ENCODE measurements at places on chromosomes 12 and 14.

GRCh38 chr14:33642080-33642479, 308.8 kb downstream of the EGLN3 start:
- DNase-seq, result no peak

DNA sequence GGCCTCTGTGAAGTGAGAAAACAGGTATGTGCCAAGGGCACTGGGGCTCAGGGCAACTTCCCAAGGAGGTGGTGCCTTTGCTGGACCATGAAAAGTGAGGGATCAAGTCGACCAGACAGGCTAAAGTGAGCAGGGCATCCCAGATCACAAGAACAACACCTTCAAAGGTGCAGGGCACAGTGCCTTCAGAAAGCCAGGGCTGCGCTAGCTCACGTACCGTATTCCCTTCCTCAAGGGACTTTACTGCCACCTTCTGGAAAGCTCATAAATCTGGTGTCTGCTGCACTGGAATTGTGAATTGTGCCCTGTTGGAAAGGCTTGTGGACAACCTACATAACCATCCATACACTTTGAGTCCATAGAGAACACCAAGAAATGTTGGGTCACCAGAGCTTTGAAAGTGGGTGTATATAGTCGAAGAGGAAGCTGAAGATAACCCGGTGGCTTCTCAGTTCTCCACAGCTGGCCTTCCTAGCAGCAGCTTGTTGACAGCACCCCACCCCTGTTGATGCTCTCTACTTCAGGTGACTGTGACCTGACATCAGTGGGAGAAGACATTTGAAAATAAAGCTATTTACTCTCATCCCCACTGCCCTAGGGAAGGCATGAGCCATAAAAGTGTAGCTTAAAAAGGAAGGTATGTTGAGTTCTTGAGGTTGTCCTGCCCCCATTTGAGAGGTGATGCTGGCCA, 24.5 kb downstream of the FIGNL2 start:
- peak; percentile 38 for DNase-seq

DNA sequence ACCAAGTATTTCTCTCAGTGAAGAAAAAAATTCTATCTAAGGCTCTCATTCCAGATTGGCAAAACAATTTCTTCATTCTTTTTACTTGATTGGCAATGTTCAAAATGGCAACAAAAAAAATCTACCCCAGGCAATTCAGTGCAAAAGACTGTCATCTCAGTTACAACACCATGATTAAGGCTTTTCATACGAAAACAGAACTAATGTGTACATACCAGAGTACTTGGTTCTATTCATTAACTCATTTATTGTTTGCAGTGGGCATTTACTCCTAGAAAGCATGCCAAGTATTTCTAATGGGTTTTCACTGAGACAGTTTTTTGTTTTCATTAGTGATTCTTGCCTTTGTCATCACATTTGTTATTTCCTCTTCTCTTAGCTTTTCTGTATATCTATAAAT, 33.0 kb downstream of the DBX2 start:
- DNase-seq, result no peak

DNA sequence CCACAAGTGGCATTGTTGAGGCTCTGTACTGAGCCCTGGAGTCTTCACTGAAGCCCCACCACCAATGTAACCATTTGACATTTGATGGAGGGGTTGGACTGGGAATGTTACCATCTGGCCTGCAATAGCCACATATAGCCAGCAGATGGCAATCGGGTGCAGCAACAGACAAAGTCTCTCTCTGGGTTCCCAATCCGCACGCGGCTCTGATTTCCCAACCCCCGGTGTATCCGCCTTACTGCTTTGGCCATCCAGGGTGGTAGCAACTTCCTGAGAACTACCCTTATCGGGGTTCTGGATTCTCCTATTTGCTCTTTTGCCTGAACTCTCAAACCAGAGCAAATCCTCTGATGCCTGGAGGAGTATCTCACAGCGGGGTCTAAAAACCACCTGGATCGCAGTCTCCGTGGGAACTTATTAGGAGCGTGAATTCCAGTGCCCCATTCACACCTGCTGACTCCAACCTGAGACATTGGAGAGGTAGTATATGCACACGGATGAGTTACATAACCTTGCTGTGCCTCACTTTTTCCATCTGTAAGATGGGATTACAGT, 14.2 kb downstream of the VRTN start:
- peak; percentile 20 for DNase-seq

DNA sequence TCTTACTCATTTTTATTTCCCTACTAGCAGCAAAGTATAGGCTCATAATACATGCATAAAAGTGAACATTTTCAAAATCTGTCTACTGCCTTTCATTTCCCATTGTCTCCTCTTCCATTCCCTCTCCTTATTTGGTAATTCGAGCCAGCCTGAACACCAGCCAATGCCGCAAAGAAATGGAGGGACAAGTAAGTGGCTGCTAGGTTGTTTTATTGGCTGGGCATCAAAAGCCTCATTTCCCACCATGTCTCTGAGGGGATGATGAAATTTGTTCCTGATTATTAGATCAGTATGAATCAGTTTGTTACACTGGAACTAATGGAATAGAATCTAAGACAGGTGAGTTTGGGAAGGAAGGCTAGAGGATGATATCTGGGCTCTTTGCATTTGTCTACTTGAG, 143.5 kb downstream of the KCNA5 start:
- no peak for DNase-seq

GRCh38 chr14:95344536-95344935, 24.8 kb upstream of the CLMN start:
- no peak for DNase-seq

GRCh38 chr12:70008944-70009343, 183.9 kb downstream of the MYRFL start:
- no peak for DNase-seq

DNA sequence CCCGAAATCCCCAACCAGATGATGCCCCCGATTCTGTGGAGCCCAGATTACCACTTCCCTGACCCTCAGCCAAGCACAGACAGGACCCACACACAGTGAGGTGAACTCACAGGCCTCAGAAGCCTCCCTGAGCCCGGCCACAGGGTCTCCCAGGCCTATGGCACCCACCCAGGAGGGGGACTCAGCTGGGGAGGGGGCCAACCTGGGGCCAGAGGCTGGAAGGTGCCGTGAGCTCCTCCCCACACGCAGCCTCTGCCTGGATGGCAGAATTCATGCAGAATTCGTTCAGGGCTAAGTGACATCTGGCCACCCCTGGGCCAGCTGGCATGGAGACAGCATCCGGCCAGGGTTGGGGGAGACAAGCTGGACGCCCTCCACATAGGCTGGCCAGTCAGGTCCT, 11.8 kb downstream of the TMEM179 start:
- DNase-seq, result no peak

- no peak for DNase-seq
Measured at GRCh38 chr14:99589031-99589441, 15.0 kb downstream of the CCDC85C start.

DNA sequence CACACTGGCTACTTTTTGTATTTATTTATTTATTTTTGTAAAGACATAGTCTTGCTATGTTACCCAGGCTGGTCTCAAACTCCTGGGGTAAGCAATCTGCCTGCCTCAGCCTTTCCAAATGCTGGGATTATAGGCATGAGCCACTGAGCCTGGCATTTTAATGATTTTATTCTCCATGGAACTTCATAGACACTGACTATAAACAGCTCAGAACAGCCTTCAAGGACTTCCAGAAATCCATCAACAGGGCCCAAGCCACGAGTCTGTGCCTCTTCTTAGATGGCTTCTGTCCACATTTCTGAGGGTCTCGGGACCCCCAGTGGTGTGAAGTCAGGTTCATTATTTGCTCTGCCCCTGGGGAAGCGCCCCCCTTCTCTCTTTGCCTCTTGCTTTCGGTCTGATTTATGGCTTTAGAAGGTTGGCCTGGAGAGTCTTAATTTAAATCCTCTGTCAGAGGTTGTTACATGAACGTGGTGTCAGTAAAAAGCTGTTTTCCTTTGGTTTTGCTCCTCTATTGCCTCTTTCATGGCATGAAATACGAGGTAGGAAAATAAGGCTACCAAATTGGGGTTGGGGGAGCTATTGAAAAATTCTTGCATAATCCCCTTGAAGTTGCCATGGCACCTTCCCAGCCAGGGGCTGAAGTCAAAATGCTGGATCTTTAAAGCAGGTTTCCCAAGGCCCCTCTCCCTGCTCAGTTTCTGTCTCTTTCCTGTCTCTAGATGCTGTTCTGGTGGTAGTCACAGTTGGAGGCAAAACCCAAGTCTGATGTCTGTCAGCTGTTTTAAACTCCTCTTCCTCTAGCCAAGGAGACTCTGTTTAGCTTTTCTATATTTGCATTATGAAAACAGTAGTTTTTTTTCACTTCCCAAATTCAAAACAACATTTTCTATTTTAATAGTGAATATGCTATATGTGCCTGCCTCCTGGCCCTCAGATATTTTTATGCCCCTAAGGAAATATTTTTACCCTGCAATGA, 129.4 kb downstream of the SMOC1 start:
- no peak for DNase-seq

GRCh38 chr12:40351976-40352375, 127.2 kb downstream of the LRRK2 start:
- DNase-seq, result no peak

GRCh38 chr14:56812364-56813141, 2.3 kb upstream of the OTX2 start:
- no peak for DNase-seq

DNA sequence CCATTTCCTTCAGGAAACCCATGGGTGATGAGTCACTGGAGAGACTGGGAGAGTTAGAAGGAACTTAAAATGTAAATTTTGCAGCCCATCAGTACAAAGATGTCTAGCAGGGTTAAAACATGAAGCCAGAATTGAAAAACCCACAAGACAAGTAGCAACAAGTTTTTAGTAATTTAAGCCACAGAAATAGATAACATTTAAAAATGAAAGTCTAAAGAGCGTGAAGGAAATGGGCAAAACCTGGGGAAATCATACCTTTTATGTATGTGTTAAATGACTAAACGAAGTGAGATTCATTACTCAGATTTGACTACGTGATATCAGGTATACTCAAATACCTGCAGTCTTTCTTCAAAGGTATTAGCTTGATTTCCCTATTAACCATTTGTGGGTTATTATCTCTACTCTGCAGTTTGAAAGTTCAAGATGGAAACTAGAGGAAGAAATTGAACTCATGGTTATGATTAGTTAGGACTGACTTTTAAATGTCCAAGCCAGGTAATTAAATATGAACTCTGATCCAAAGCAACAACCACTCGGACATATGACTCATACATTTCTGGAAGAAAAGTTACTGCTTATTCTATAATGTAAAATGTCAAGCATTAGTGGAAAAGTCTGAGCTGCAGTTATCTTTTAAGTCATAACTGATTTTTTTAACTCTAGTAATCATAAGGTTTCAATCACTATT, 84.1 kb downstream of the ITPR2 start:
- peak; percentile 44 for DNase-seq

DNA sequence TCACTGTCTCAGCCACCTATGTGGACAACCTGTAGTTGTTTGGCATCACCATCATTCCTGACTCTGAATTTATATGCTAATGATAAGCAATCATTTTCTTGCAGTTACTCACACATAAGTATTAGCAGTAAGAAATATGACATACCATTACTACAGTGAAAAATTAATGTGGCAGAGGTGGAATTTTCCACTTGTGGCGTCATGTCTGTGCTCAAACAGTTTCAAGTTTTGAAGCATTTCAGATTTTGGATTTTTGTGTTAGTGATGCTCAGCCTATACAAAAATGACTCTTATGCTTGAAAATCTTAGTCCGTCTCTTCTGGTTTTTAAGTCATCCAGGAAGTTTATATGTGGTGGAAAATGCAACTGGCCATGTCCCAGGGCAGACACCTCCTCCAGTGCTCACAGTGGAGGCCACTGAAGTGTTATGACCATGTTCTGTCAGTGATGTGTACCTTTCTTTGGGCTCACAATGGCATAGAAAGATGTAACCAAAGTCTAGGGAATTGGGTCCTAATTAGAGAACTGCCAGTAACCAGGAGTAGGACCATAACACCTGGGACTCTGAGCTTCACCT, 220.6 kb downstream of the SYT1 start:
- no peak for DNase-seq

GRCh38 chr12:91379051-91379775, 196.6 kb upstream of the DCN start:
- no peak for DNase-seq

GRCh38 chr12:915090-915489, 34.4 kb downstream of the RAD52 start:
- no peak for DNase-seq

DNA sequence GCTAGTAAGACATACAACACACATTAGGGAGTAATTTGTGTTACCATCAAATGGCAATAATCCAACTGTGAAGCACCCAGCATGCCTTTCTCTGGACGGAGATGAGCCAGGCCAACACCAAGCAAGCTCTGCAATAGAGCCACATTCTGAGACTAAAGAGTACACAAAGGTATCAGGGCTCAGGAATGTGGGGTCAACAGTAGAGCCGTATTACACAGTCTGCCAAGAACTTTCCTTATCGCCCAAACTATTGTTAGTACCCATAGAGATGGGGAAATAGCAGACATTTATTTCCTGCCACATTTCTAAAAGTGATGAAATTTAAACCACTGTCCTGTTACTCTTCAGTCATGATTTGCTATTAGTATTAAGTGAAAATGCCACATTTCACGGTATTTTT, 113.7 kb downstream of the BMP4 start:
- peak; percentile 67 for DNase-seq

- DNase-seq, result no peak
Measured at GRCh38 chr12:59734371-59734770, 138.5 kb downstream of the SLC16A7 start.

- no peak for DNase-seq
Measured at GRCh38 chr14:51024377-51024776, 70.5 kb downstream of the TRIM9 start.

DNA sequence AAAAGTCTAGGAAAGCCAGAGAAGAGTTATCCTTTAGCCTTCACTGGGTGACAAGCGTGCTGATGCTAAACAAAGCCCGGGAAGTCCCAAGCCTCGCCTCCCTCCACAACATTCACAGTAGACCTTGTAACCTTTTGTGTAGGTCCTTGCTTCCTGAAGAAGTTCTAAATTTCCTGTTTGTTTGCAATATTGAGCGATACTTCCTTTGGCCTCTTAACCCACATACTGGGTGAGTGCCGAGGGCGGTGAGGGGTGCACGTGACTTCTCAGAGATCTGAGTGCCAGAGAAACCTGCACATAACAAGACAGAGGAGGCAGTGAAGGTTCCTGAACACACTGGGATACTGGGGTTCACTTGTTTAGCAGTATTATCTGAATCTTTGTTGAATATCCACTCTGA, 134.3 kb downstream of the PLXNC1 start:
- no peak for DNase-seq

DNA sequence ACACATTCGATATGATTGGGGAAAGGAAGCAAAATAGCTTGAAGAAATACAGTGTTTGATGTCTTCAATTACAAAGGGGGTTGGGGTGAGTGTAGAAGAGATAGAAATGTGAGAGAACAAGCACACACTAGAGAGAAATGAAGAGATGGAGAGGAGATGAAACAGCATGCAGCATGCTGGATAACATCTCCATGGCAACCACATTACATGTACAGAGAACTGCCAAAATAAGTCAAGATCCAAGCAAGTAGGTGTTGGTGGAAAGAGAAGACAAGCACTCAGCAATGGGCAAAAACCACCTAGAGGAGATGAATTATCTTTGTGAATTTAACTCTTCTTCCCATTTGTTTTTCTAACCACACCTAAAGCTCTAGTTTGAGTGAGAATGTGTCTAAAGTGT, 289.8 kb downstream of the GRIN2B start:
- DNase-seq, result no peak

GRCh38 chr12:5503774-5504173, 71.9 kb downstream of the NTF3 start:
- no peak for DNase-seq

GRCh38 chr12:66033151-66033550, 97.4 kb downstream of the LLPH start:
- no peak for DNase-seq
